ENCODE measurements at places on chromosomes 4 and X. TPM values are rescaled to one million over a fixed set of nuclear protein-coding genes. Genes with fewer than 3 reads are reported as not detected.

The ODAPH gene
- total RNA-seq, result not detected

The TNMD gene
- not detected for total RNA-seq

The SRPK3 gene
- 0.44 TPM for total RNA-seq

The CD40LG gene
- total RNA-seq, result not detected

The SSX2B gene
- total RNA-seq, result not detected

The LANCL3 gene
- not detected for total RNA-seq

The DDX53 gene
- not detected for total RNA-seq

The FAM149A gene
- total RNA-seq, result 2.4 TPM

The IBSP gene
- 0.14 TPM for total RNA-seq

The NIPAL1 gene
- 0.66 TPM for total RNA-seq

The DUSP21 gene
- not detected for total RNA-seq

The RNF150 gene
- total RNA-seq, result 1.1 TPM

The ARL13A gene
- not detected for total RNA-seq

The CT45A2 gene
- total RNA-seq, result not detected

The SLC26A1 gene
- 0.22 TPM for total RNA-seq

The SMIM10L2A gene
- not detected for total RNA-seq

The ADH7 gene
- not detected for total RNA-seq

The HTT gene
- 69.3 TPM for total RNA-seq

The TMEM35A gene
- 15.2 TPM for total RNA-seq

The TRPC5OS gene
- total RNA-seq, result not detected

The ATP2B3 gene
- total RNA-seq, result not detected

The ANAPC10 gene
- total RNA-seq, result 23.5 TPM

The SPANXN4 gene
- total RNA-seq, result not detected

The KDM6A gene
- total RNA-seq, result 30.2 TPM

The ITGB1BP2 gene
- 2.0 TPM for total RNA-seq

The GPR82 gene
- total RNA-seq, result not detected

The PTCHD1 gene
- under 0.01 TPM for total RNA-seq

The APLN gene
- under 0.01 TPM for total RNA-seq

The PAGE1 gene
- not detected for total RNA-seq

The SATL1 gene
- not detected for total RNA-seq

The GATA1 gene
- total RNA-seq, result not detected

The TMPRSS11D gene
- total RNA-seq, result not detected

The TSPAN5 gene
- total RNA-seq, result 54.5 TPM

The OTC gene
- not detected for total RNA-seq

The ETDA gene
- total RNA-seq, result not detected

All from placental pericyte (primary cell).